ENCODE measurements at places on chromosomes 7 and 10.

DNA sequence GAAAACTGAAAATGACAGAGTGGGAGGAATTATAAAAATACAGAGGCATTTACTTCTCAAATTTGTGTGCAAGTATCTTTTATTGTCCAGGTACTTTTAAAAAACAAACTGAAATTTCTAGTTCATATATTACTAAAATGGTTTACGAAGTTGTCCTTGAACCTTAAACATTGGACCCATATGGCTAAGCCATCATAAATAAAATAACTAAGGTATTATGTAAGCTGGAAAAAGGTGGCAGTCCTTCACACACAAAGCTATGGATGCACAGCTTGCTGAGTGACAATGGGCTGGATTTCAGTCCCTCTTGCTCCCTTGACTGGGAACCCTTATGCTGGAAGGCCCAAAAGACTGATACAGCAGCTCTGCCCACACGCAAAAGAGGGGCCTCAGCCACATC, 66.1 kb downstream of the COBL start:
- DNase-seq, result no peak

GRCh38 chr10:101066896-101067355, 5.1 kb downstream of the KAZALD1 start:
- no peak for DNase-seq

DNA sequence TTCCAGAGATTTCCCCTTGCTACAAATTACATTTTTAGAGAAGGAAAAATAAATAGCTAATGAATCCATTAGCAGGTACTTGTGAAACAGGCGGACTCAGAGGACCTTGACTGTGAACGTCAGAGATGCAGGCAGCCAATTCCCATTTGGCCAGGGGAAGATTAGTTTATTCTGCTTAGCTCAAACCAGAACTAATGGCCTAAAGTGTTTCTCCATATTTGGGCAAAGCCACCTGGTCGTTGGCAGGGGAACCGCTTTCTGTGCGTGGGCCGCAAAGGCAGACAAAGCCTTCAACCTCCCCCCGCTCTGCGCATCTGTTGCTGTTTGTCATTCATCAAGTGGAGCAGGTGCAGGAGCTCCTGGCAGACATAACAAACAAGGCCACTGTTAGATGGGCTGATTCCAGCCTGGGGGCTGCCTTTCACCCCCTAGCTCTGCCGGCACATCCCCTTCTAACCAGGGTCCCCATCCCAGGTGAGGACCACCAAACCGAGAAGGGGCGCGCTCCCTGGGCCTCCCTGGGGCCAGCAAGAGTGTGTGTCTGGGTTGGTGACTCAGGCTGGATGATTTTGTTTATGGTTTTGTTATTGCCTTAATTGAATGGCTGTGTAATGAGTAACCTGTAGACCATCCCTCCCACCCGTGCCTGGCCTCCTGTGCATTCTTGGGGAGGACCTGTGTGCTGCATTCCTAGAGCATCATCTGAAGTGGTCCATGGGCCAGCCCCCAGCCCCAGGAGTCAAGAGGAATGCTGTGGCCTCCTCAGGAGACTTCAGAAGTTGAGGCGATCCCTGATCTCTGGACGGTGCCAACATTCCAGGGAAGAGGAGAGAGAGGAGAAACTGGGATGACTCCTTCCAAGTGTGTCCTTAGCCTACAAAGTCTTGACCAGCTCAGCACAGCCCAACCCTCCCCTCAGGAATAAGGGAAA, 14.5 kb upstream of the CPA1 start:
- DNase-seq, result peak; percentile 99

GRCh38 chr10:43816351-43817321, 168.0 kb upstream of the ZNF32 start:
- no peak for DNase-seq

DNA sequence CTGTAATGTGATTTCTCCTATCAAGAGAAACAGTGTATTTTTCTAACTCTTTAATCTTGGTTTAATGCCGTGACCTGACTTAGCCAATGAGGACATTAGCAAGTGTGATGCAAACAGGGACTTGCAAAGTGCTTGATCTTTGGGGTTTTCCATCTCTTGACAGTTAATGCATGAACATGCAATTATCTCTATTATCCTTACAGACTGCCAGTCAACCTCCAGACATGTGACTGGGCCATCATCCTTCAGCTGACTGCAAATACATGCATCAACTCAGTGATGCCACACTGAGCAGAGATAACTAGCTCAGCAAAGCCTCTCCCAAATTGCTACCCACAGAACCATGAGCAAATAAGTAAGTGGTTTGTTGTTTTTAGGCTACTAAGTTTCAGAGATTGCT, 409.6 kb downstream of the GPAM start:
- DNase-seq, result no peak

- no peak for DNase-seq
These were observed 13.7 kb upstream of the C10orf71 start for GRCh38 chr10:49285232-49285631.

DNA sequence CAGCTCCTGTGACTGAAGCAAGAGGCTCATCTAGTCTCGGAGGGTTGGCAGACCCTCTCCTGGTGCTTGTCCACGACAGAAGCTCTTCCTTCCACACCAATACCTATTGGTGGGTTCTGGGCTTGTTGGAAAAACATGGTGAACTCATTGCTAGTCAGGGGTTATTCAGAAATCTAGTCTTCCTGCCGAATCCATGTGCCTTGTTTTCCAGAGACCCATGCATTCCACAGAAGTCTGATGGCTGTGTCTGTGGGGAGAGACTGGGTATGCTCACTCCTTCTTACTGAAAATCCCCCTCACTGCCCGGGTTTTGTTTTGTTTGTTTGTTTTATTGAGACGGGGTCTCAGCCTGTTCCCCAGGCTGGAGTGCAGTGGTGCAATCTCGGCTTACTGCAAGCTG, 138.3 kb downstream of the DNAJB6 start:
- DNase-seq, result no peak

- DNase-seq, result no peak
These were observed 78.0 kb upstream of the DYNC1I1 start for GRCh38 chr7:95694334-95694733.

DNA sequence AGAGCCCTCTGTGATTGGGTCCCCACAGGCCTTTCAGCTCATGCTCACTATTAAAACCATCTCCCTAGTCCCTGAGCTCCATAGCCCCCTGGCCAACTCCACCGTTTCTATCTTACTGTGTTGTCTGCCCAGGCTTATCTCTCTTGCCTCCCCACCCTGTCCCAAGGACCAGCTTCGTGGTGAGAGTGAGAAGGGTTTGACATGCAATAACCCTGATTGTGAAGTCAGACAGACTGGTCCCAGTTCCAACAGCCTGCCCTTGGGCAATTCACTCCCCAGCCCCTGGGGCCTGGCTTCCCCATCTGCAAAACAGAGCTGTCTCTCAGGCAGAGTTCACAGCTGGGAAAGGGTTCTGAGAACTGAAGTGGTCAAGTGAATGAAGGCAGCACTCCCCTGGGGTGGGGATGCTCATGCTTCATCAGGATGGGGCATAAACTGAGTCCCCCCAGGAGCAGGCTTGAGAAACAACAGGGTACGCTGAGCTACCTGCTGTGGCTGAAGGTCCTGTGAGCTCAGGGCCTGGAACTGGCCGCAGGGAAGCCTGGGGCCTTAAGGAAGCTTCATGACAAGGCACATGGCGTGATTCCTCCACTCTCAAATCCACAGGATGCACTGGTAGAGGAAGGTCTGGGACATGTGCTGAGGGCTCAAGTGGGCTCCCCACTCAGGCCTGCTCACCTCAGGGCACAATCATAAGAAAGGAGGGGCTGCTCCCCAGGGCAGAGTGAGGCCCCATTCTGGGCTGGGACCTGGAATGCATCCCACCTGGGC, 1.8 kb upstream of the PPIF start:
- no peak for DNase-seq

GRCh38 chr10:34163075-34163905, 651.8 kb downstream of the PARD3 start:
- no peak for DNase-seq

DNA sequence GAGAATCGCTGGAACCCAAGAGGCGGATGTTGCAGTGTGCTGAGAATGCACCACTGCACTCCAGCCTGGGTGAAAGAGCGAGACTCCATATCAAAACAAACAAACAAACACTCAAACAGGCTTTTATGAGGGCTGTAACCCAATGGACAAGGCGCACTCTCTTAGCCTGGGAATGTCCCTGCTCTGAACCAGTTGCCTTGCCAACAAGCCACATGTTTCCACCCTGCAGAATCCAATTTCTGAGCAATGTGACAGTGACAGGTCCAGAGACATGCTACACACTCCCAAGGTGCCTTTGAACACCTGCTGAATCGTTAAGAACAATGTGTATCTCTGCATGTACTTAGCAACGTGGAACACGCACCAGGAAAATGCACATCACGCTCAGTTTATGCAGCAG, 186.8 kb upstream of the AUTS2 start:
- no peak for DNase-seq

DNA sequence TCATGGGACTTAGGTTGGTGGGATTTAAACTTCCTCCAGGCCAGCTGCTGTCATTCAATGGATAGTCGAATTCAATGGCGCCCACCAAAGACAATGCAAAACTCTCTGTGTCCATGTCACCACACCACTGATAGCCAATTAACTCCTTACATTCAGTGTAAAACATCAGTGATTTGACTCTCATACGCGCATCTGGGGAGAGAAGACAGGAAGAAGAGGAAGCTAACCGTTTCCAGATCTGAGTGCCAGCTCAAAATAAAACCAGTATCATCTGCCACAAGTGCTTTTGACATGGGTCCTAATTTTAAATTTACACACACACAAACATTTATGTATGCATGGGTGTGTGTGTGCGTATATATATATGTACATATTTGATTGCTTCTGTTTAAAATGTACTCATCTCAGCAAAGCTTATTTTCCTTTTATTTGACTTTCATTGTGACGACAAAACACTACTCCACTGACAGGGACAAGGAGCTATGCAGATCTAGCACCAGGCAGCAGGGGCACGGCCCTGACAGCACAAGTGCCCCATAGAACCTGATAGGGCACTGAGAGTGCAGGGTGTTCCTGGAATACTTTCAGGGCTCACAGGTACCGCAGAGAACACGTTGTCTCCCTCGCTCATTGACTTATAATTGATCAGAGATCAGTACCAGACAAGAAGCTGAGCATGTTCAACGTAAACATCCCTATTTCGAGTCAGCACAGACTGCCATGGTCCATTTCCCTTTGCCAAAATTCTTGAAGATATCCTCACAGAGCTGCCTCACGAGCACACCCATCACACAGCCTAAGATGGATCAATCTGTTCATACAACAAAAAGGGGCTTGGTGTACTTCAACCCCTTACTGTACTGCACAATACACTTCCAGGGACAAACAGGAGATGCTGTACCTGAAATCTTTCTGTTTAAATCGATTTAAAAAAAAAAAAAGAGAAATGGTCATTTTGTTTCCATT, 176.1 kb downstream of the COBL start:
- DNase-seq, result no peak

GRCh38 chr10:7121154-7121797, 289.6 kb downstream of the SFMBT2 start:
- DNase-seq, result no peak

GRCh38 chr10:29517352-29517923, 117.3 kb downstream of the SVIL start:
- DNase-seq, result no peak

DNA sequence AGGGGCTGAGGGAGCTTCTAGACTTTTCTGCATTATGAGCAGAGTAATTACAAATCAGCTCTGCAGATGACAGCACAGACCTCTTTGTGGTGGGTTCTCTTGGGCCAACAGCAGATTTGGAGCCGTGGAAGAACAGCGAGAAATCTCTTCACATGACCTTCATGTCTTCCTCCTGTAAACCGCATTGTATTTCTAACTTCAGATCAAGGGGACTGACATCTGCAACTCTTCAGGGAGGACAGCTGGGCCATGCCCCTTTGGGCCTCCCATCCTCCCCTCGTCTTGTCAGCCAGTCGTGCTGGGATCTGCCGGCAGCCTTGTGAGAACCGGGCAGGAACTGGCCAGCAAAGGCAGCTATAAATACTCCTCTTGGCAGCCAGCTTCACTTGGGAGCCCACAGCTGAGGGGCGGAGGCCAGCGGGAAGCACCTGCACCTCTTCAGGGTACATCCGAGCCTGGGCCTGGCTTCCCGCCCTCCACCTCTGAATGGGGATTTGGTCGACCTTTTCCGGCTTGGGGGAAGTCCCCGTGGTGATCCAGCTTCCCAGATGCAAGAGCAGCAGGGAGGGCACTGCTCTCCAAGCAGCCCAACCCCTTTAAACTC, 54.7 kb downstream of the STEAP1B start:
- DNase-seq, result peak; percentile 60

GRCh38 chr7:87216701-87217508, 2.6 kb downstream of the TMEM243 start:
- no peak for DNase-seq
